Karpas-422 (cell line): ENCODE measurements at places on chromosomes 16 and 17. TPM values are rescaled to one million over a fixed set of nuclear protein-coding genes. Genes with fewer than 3 reads are reported as not detected.
A peak's percentile ranks its signal among the peaks of the same experiment; 100 is the strongest.

DNA sequence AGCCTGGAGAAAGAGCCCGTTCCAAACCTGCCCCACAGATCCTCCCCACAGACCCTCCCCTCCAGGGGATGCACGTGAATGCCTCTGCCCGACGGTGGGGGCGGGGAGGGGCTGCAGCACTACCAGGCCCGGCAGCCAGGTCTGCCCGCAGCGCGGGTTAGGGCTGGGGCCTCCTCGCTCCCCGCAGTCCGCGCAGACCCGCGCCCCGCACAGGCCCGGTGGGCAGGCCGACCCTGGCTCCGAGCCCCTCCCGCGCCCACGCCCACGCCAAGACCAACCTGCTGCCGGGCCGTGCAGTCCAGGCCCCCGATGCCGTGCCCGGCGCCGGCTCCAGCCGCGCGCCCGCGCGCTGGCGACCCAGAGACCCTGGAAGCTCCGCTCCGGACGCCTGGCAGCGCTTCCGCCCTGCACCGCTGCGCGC lies at the start of gene RPUSD1:
RPUSD1 (minus strand) TSS at position 404 of the 421 bp plus-strand sequence. CDS start 644 bp downstream, outside the sequence.
- no peaks in the 10 kb centered on the region for H3K27me3 ChIP-seq
- peaks cover 8% of the 10 kb centered on the region for H3K36me3 ChIP-seq
- H3K27ac ChIP-seq, result peak within 1 kb of the TSS; percentile 45; the same call in 1 of the 2 replicates

GRCh38 chr16:50696575-50697420 lies 3.4 kb downstream of the NOD2 start:
- H3K27ac ChIP-seq, result no peak overlapping the region
- H3K27me3 ChIP-seq, result no peaks in the 10 kb centered on the region
- DNase-seq, result peak; percentile 47
- H3K4me3 ChIP-seq, result no peak overlapping the region

The CHST5 gene
- 0.76 and 0.97 TPM in 2 replicates for total RNA-seq

The G6PC1 gene
- total RNA-seq, result not detected in 2 replicates

DNA sequence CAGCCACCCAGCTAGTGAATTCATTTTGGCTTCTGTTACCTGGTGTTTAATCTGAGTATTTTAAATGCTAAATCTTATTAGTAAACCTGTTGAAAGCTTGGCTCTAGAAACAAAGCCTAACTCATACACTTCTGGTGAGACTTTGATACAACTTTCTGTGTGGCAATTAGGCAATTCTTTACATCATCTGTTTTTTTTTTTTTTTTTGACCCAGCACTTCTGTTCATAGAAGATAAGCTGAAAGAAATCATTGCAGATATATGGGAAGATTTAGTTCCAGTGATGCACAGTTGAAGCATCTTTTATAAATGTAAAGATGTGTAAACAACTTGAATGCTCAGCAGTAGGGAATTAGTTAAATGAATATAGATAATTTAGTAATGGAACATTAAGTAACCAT lies 21.7 kb upstream of the ABCC11 start:
- no peak overlapping the region for H3K4me3 ChIP-seq
- no peak for DNase-seq
- no peak overlapping the region for H3K27ac ChIP-seq
- H3K4me1 ChIP-seq, result no peaks in the 10 kb centered on the region
- H3K36me3 ChIP-seq, result peaks cover 32% of the 10 kb centered on the region

DNA sequence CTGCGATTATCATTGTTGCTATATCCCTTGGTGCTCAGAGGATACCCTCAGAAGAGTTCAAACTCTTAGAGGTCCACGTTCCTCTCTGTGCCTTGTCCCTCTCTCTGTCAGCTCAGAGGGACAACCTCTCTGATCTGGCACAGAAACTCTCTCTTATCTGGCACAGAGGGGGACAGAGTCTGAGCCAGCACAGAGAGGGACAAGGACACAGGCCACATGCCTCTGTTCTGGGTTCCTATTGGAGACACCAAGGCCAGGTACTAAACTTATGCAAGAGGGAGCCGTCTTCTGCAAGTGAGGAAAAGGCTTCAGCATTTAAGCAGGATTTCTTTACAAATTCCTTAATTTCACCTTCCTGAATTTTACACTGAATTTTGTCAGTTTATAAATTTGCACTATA lies 565.2 kb downstream of the TOX3 start:
- H3K36me3 ChIP-seq, result no peaks in the 10 kb centered on the region
- DNase-seq, result no peak
- H3K4me1 ChIP-seq, result no peaks in the 10 kb centered on the region
- no peak overlapping the region for H3K4me3 ChIP-seq
- H3K27ac ChIP-seq, result no peak overlapping the region

DNA sequence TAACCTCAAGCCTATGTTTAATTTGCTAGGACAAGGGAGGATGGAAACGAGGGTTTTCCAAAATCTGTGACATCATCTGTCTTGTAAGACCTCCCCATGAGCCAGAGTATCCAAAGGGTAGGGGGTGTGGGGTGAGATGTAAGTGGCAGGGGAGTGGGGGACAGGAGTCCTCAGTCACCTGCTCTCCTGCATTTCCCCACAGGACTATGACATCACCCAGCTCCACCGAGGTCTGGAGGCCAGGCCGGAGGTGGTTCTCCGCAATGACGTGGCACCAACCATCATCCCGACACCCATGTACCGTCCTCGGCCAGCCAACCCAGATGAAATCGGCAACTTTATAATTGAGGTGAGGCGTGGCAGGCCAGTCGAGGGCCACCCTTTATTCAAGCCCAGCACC lies 41.5 kb upstream of the CDH1 start:
- H3K36me3 ChIP-seq, result no peaks in the 10 kb centered on the region
- H3K4me1 ChIP-seq, result no peaks in the 10 kb centered on the region
- no peaks in the 10 kb centered on the region for H3K27me3 ChIP-seq

The ITGA2B gene
- total RNA-seq, result 0.07 and 0.26 TPM in 2 replicates

GRCh38 chr17:80762076-80762475 lies 217.4 kb downstream of the RPTOR start:
- H3K4me3 ChIP-seq, result no peak overlapping the region
- H3K27ac ChIP-seq, result peak overlapping the region; percentile 46
- DNase-seq, result no peak
- H3K27me3 ChIP-seq, result no peaks in the 10 kb centered on the region

- no peaks in the 10 kb centered on the region for H3K36me3 ChIP-seq
- no peak for DNase-seq
- 0 out of 2 replicates have a peak, but pooled peaks cover 2% of the 10 kb centered on the region for H3K27me3 ChIP-seq
- no peak overlapping the region for H3K27ac ChIP-seq
- H3K4me1 ChIP-seq, result no peaks in the 10 kb centered on the region
- H3K4me3 ChIP-seq, result no peak overlapping the region
These were observed 18.2 kb upstream of the RBFOX3 start for GRCh38 chr17:79628861-79629547.

The EVPLL gene
- total RNA-seq, result not detected in 2 replicates

DNA sequence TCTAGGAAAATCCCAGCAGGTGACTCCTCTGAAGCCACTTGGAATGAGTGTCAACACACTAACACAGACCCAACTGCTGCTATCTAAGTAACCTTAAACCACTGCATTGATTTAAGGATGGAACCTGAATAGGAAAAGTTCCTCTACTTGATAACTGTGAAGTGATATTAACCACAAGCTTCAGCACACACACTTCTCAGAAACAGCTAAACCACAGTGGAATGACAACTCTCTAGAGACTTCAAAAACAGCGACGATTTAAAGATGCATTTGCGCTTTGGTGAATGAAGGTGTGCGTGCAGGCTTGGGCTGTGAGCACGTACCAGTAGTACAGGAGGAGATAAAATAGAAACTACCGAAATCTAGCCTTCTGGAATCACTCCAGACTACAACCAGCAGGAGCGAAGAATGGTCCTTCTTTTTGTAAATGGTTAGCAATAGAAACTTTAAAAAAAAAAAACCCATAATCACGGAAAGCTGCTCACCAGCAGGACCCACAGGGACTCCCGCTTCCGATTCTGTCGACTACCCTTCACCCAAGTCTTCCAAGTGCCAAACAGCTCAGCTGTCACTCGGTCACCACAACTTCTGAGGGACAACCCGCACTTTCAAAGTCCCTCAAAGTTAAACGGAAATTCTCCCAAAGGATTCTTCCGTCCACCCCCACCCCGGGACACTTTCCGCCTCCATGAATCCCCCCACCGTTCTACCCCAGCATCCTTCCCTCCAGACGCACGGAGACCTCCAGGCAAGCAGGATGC lies 137.7 kb upstream of the CORO6 start:
- H3K4me3 ChIP-seq, result peak overlapping the region; percentile 71
- H3K27ac ChIP-seq, result peak overlapping the region; percentile 63
- peak; percentile 82 for DNase-seq
- no peaks in the 10 kb centered on the region for H3K27me3 ChIP-seq
- H3K36me3 ChIP-seq, result no peaks in the 10 kb centered on the region

GRCh38 chr16:74991593-74992403 lies 6.9 kb upstream of the WDR59 start:
- H3K27ac ChIP-seq, result no peak overlapping the region
- DNase-seq, result no peak
- H3K4me1 ChIP-seq, result no peaks in the 10 kb centered on the region
- no peaks in the 10 kb centered on the region for H3K36me3 ChIP-seq
- H3K4me3 ChIP-seq, result no peak overlapping the region

DNA sequence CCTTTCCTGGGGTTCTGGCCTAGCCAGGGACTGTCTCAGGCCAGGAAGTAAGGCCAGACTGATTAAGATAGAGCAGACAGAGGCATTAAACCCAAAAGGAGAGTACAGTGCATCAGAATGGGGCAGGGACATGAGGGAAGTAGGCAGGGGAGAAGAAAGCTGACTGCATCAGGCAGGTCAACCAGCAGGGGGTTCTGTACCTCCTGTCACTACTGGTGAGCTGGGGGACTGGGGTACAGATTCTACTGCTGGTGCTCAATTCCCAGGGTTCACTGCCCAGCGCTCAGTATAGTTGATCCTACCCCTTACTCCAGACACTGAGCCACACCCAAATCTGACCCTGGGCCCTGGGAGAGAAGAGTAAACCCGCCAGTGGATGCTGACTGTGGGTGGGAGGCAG lies 12.9 kb upstream of the MTMR4 start:
- H3K4me1 ChIP-seq, result peaks cover 5% of the 10 kb centered on the region; the same call in 1 of the 2 replicates
- no peak overlapping the region for H3K27ac ChIP-seq
- no peak overlapping the region for H3K4me3 ChIP-seq
- H3K27me3 ChIP-seq, result no peaks in the 10 kb centered on the region

The GAST gene
- total RNA-seq, result not detected in 2 replicates

The HS3ST3A1 gene
- total RNA-seq, result not detected in 2 replicates

DNA sequence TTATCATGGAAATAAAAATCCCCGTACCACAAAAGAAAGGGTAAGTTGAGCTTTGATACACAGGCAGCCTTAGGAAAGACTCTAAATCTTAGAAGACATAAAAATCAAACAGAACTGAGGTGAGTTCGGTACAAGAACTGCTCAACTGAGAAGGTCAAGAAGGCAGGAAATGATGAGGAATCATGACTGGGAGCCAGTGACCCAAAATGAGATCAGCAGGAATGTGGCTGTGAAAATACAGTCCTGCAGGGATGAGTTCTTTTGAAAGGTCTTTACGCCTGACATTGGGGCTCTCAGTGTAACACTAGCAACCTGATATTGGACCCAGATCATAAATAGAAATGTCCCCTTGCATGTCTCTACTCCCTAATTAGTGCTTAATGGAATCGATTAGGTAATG lies 56.3 kb upstream of the CDH11 start:
- H3K27me3 ChIP-seq, result no peaks in the 10 kb centered on the region
- no peak for DNase-seq
- H3K36me3 ChIP-seq, result no peaks in the 10 kb centered on the region
- no peak overlapping the region for H3K27ac ChIP-seq
- H3K4me1 ChIP-seq, result no peaks in the 10 kb centered on the region
- H3K4me3 ChIP-seq, result no peak overlapping the region

The DNAI2 gene
- not detected in 2 replicates for total RNA-seq

DNA sequence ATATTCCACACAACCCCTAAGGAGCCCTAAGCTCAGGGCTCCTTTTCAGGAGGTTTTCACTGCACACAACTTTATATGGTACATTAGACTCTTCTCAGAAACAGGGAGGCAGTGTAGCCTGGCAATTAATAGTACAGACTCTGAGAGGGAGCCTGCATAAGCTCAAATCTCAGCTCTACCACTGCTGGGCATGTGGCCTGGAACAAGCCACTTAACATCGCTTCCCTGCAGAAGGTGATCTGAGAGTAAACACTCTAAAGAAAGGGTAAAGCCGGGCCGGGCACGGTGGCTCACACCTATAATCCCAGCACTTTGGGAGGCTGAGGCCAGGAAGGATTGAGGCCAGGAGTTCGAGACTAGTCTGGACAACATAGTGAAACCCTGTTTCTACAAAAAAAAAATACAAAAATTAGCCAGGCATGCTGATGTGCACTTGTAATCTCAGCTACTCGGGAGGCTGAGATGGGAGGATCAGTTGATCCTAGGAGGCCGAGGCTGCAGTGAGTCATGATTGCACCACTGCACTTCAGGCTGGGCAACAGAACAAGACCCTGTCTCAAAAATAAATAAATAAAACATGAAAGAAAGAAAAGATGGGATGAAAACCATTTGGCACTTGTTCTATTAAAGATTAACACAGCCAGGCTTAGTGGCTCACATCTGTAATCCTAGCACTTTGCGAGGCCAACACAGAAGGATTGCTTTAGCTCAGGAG lies 70.7 kb upstream of the DNAJA2 start:
- H3K27me3 ChIP-seq, result no peaks in the 10 kb centered on the region
- peaks cover 15% of the 10 kb centered on the region for H3K4me1 ChIP-seq
- no peaks in the 10 kb centered on the region for H3K36me3 ChIP-seq
- H3K4me3 ChIP-seq, result no peak overlapping the region
- no peak for DNase-seq

The OGFOD1 gene
- 51.9 and 61.0 TPM in 2 replicates for total RNA-seq

DNA sequence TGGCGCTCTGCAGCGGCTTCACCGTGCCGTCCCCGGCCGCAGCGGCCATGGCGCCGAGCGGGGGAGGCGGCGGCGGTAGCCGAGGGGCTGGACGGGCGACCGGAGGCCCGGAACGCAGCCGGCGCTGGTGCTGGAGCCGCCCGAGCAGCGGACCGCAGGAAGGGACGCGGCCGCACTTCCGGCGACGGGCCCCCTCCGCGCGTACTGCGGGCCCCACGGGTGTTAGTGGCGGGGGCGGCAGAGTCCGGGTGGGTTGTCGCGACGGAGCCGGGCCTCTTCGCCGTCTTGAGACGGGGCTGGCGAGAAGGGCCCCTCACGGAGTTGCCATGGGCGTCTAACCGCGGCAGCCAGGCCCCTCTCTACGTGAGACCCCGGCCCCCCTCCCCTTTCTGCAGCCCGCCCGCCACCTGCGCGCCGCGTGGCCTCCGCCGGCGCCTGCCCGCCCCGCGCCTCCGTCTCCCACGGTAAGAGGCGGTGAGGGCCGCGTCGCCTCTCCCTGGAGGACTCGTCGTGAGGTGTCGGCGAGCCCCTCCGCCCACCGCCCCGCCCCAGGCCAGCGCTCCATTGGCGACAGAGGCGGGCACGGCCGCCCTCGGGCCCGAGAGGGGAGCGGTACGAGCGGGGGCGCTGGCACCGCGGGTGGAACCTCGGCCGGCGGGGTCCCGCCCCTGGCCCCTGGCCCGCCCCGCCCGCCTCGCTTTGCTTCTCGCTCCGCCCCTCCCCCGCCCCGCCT lies at the start of the genes VPS9D1 and ZNF276:
VPS9D1 (minus strand) TSS at position 86 of the 733 bp plus-strand sequence; CDS start at position 49, 37 bp downstream.
ZNF276 (plus strand) TSS at position 725 of the 733 bp plus-strand sequence. CDS start 104 bp downstream, outside the sequence.
- peak within 1 kb of the TSS; percentile 87 for H3K4me3 ChIP-seq
- DNase-seq, result peak; percentile 95
- H3K36me3 ChIP-seq, result peaks cover 3% of the 10 kb centered on the region; the same call in 1 of the 2 replicates
- peaks cover 22% of the 10 kb centered on the region for H3K4me1 ChIP-seq
- H3K27ac ChIP-seq, result peak within 1 kb of the TSS; percentile 79

DNA sequence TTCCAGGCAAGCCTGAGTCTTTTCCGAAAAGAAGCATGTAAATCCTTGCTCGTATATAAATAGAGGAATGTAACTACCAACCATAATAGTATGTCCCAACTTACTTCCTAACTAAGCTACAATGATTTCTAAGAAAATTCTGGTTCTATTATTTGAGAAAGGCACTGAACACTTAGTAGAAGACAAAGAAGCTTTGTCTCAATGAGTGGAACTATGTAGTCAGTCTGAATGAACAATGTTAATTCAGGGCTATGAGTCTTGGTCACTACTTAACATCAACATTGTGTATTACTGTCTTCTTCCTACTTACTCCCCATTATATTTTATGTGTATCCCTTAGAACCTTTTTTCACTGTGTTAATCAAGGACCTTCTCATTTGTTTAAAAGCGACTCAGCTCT lies 206.0 kb downstream of the CYB561 start:
- DNase-seq, result no peak
- no peak overlapping the region for H3K27ac ChIP-seq
- no peaks in the 10 kb centered on the region for H3K36me3 ChIP-seq

The MEOX1 gene
- total RNA-seq, result not detected in 2 replicates
